Osteocyte (in vitro differentiated cells): ENCODE measurements at places on chromosomes 11 and 22.

- DNase-seq = no peak
These were observed 62.4 kb downstream of the CRYBB2 start for GRCh38 chr22:25281675-25282345.

- no peak for DNase-seq
These were observed 55.0 kb upstream of the VSTM5 start for GRCh38 chr11:93905384-93905783.

GRCh38 chr11:43746670-43747069, 66.1 kb downstream of the HSD17B12 start:
- DNase-seq = no peak

- DNase-seq = peak; percentile 79
These were observed 180.4 kb upstream of the B3GAT1 start for GRCh38 chr11:134592391-134592990.

DNA sequence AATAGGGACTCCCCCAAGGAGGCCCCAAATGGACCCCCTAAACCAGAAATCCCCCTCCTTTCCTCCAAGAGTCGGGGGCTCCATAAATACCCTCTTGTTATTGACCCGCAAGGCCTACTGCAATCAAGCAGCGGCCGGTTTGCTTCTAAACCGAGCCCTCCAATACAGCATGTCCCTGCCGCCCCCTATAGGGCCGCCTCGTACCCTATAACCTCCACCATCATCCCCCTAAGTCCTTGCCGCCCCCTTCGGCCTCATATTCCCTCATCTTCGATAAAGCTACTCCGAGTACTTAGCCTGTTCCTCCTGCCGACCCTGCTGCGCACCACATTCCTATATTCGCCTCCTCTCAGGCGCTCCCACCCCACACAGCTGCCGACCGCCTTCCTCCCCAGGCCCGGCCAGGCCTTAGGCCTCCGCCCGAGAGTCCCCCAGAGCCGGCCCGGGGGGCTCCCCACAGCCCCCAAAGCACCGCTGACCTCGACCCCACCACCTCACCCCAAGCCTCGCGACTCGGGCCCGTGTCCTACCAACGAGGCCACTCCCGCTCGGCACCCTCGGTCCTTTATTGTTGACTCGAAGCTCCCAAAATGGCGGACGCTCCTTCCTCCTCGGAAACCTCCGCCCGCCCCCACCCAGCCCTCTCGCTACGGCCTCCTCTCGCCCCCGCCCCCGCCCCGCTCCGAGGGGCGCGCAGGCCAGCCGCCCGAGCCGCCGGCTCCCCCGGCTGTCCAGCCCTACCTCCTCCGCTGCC, 430 bp downstream of the DDX6 start:
- peak; percentile 90 for DNase-seq

DNA sequence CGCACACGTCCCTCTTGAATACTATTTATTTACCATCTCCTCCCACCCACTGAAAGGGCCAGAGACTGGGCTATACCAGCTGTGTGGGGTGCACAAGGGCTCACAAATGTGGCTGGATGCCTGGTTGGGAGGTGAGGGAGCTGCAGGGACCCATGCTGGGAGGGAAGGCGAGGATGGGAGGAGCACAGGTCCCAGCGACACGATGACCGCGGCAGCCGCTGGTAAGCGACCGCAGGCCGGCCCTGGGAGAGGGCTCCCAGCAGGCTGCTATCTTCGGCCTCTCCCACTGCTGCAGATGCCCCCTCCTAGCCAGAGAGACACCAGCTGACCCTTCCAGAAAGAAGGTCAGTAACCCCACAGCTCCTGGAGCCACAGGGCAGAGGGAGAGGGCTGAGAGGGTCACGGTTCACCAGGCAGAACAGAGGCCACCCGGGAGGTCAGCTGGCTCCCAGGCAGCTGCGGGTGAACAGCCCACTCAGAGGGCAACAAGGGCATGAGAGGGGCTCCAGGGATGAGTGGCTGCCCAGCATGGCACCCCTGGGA, 163.9 kb downstream of the CRYBB2 start:
- DNase-seq = no peak

- no peak for DNase-seq
These were observed 2.1 kb downstream of the SMIM35 start for GRCh38 chr11:118084656-118085055.

- DNase-seq = no peak
These were observed 28.4 kb downstream of the RRP8 start for GRCh38 chr11:6574816-6575715.

- DNase-seq = no peak
These were observed 77.9 kb upstream of the OR5AK2 start for GRCh38 chr11:56910785-56911184.
